ENCODE measurements at places on chromosomes 2 and 18.

- DNase-seq: no peak
These were observed 1.9 kb upstream of the ODC1 start for GRCh38 chr2:10449838-10450691.

GRCh38 chr2:204586444-204587180 is 41.3 kb downstream of the PARD3B start:
- no peak for DNase-seq

GRCh38 chr2:47485751-47486300 is 82.9 kb downstream of the MSH2 start:
- no peak for DNase-seq

DNA sequence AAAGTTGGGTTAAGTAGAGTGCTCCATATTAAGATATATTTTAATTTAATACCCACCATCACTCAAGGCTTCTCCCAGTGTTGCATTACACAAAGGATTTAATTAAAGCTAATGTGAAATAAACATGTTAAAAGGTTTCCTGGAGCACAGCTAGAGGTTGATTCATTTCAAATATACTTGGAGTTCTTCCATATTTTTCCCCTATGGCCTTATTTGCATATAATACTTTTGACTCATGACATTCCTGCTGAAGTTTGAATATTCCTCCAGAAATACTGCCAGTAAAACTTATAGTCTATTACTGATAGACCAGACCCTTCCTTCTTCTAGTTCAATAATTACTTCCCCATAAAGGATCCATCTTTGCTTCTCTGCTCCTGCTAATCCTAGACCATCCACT is 227.5 kb downstream of the GULP1 start:
- DNase-seq: no peak

GRCh38 chr2:191013682-191013931 is 364 bp downstream of the STAT1 start:
- DNase-seq: no peak

DNA sequence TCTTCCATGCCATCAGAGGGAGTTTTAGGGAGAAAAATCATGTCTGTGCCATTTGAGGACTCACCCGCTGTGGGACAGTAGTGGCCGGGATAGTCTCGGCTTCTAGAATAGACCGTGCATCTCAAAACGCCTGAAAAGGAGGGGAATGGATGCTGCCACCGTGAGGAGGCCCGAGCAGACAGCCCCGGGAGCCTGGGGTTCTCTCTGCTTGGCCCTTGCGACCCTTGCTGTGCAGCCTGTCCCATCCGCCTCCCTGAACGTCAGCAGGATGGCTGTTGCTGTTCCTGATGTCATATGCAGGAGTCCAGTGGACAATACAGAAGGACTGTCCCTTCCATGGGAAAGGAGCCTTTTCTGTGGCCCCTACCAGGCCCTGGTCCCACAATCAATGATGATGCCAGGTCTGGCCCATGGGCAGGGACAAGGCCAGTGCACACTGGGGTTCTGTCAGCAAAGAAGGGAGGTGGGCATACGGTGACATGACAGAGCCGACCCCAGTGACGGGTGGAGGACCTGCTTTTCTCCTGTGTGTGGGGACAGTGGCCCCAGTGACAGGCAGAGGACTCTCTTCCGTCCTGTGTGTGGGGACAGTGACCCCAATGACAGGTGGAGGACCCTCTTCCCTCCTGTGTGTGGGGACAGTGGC is 58.8 kb downstream of the ACKR3 start:
- DNase-seq: no peak

Data from NCI-H1417 treated with DMSO at 0.1 percent for 48 hours (cell line).